ENCODE measurements at places on chromosomes 1 and 21. TPM values are rescaled to one million over a fixed set of nuclear protein-coding genes. Genes with fewer than 3 reads are reported as not detected.

Gene RIPK4
- 21.2 TPM for total RNA-seq

Gene CDC42
- 150 TPM for total RNA-seq

Gene C1QB
- not detected for total RNA-seq

Gene NLRP3
- not detected for total RNA-seq

Gene RCC1
- total RNA-seq: 70.4 TPM

Gene BRINP3
- not detected for total RNA-seq

Gene PLA2G4A
- 9.0 TPM for total RNA-seq

Gene PYHIN1
- not detected for total RNA-seq

Gene FCER1G
- 0.28 TPM for total RNA-seq

Gene ZNF436
- total RNA-seq: 6.6 TPM

Gene FCN3
- not detected for total RNA-seq

Gene TEX38
- not detected for total RNA-seq

Gene SHISA4
- 16.9 TPM for total RNA-seq

Gene IL10
- total RNA-seq: not detected

Gene OR2W3
- not detected for total RNA-seq

Gene SLC25A34
- 0.24 TPM for total RNA-seq

Gene DDX59
- 11.0 TPM for total RNA-seq

Gene S100A7
- not detected for total RNA-seq
